ENCODE measurements at places on chromosomes 1 and 21.
A peak's percentile ranks its signal among the peaks of the same experiment; 100 is the strongest.

DNA sequence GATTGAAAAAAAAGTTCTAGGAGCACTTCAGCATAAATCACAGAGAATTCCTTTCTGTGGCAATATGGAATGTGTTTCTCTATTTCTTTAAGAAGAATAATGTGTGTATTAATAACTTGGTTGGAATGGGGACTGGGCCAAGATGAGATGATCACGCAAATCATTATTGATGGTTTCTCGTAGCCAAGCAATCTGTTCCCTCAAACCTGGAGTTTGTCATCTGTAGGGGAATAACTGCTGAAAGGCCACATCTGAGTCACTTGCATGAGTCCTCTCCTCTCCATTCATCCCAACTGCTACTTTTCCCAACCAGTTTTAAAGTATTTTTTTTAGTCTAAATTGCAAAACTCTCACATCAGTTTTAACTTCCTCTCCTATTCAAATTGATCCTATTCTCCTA is 480.4 kb downstream of the PLPP3 start:
- no peak for DNase-seq

GRCh38 chr1:226034482-226034881 is 28.0 kb upstream of the H3-3A start:
- DNase-seq = peak; percentile 94

DNA sequence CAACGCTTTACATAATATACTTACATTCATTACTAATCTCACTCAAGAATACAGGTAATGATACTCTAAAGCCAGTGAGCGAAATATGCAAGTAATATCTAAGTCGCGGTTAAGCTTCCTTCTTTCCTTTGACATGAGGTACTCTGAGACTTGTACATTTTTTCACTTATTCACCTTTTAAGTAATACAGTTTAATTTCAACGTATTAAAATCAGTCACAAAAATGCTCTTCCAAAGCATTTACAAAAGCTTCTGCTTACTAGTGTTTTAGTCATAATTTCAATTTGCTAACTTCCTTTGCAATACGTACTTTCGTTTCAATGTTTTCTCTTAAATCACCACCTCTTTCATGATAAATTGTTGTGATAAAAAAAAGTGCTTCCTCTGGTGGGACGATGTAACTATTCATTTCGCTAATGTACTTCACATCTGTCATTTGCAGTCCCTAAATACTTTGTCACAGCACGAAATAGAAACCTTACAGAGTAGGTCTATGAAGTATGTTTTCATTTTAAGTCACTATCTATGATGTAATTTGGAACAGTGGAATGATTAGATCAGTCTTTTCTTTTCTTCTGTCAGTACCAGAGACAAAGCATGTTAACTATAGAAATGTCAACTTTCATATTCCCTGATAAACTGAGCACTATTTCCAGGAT is 34.0 kb upstream of the ADGRL4 start:
- DNase-seq = no peak

DNA sequence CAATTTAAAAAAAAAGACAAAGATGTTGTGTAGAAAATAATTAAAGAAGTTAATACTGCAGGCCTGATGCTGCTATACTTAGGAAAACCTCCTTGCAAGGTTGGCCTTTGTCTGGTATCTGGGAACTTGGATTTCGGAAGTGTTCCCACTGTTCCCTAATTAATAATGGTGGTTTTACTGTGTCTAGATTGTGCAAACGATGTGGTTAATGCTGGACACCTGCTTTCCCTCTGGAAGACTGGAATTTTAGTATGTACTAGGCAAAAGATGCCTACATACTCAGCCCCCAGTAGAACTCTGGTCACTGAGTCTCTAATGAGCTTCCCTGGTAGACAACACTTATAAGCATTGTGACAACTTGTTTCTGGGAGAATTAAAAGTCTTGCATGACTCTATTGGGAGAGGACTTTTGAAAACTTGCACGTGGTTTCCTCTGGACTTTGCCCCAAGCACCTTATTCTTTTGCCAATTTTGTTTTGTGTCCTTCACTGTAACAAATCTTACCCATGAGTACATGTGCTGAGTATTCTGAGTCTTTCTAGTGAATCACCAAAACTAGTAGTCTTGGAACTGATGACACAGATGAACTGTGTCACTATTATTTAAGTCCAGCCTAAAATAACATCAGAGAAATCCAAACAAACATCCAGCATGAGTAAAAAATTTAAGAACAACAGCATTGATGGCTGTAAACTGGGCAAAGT is 40.4 kb downstream of the LIN9 start:
- no peak for DNase-seq

- DNase-seq = no peak
Measured at GRCh38 chr1:9294910-9295636, 2.4 kb downstream of the SPSB1 start.

GRCh38 chr1:59703226-59703917 is 111.4 kb upstream of the HOOK1 start:
- no peak for DNase-seq

GRCh38 chr1:46041974-46042373 is 90.5 kb downstream of the PIK3R3 start:
- no peak for DNase-seq

DNA sequence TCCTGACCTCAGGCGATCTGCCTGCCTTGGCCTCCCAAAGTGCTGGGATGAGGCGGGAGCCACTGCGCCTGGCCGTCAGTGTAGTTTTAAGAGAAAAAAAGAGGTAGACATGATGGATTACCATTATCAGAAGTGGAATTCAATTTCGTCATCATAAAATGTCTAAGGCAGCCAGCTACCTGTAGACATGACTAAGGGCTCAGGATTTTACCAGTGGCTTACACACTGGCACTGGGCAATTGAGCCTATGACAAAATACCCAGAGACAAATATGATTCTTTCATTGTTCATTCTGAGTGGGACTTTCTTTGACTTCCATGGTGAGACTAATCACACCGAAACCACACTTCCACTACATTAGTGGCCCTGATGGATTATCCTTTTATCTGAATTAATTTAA is 181.5 kb downstream of the GABPA start:
- DNase-seq = no peak

- peak; percentile 34 for DNase-seq
Measured at GRCh38 chr1:161905269-161905884, 118.3 kb downstream of the OLFML2B start.

GRCh38 chr21:31316488-31317169 is 27.4 kb downstream of the TIAM1 start:
- no peak for DNase-seq

GRCh38 chr1:199283794-199284193 is 645.0 kb downstream of the PTPRC start:
- DNase-seq = no peak

DNA sequence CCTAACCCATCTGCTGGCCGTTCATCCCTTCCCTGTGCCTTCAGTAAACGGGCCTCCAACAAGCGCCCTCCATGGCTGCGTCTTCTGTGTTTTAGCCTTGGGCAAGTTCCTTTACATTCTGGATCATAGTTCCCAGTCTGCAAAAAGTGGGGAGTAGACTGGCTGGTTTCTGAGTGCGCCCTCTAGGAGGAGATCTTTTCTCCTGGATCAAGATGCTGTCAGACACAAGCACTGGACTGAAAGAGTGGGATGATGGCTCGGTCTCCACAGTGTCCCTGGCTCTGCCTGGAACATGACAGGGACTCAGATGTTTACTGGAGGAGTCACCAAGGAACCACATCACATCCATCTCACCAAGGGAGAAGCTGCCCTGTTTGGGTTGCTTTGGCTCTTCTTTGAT is 88.8 kb downstream of the PRDM2 start:
- DNase-seq = no peak

- DNase-seq = peak; percentile 98
Measured at GRCh38 chr21:35508139-35508888, 459.2 kb upstream of the RUNX1 start.

DNA sequence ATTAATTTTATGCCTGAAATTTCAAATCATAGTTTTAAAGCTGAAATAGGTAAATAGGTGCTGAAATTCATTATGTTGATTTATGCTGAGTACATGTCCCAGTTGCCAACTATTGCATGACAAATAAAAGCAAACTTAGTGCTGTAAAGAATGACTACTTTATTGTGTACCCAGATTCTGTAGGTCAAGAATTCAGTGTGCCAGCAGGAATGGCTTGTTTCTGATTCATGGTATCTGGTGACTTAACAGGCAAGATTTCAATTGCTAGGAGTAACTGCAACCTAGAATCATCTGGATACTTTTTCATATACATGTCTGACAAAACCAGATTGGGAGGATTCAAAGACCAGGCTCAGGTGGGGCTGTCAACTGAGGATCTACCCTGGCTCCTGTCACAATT is 678.4 kb upstream of the ADAMTS5 start:
- no peak for DNase-seq

DNA sequence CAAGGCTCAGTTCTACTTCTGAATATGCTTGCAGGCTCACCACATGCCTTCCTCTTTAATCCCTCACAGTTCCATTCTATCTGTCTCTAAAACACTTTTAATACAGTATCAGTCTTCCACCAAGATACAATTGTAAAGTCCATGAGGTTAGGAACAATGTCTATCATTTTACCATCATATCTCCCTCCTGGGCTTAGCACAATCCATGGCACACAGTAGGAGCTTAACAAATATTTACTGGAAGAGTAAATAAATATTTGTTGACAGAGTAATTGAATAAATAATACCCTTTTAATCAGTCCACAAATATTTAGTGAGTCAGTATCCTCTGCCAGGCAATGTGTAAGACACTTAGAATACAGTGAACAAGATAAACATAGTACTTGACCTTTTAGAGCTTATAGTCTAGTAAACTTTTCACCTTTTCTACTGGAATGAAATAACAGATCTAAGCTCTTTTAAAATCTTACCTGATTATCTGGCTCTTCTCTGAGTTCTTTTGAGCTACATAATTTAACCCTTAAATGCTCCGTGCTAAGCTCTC is 12.7 kb upstream of the GADD45A start:
- no peak for DNase-seq

DNA sequence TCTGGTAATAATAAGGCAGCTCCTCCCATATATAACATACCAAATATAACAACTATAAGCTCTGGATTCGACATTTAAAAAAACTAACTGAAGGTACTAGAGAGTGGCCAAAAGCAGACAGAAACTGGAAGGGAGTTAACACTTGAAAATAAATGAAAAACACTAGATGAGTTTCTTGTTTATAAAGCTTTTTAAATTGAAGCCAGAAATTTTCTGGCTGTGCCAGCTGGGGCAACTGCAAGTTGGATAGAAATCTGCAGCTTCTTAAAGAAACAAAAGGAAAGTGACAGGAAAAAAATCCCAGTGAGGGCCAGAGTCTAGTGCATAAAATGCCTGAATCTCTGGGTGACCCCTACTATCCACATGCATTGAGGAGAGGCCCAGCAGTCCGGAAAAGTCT is 432.7 kb downstream of the SMYD3 start:
- no peak for DNase-seq

DNA sequence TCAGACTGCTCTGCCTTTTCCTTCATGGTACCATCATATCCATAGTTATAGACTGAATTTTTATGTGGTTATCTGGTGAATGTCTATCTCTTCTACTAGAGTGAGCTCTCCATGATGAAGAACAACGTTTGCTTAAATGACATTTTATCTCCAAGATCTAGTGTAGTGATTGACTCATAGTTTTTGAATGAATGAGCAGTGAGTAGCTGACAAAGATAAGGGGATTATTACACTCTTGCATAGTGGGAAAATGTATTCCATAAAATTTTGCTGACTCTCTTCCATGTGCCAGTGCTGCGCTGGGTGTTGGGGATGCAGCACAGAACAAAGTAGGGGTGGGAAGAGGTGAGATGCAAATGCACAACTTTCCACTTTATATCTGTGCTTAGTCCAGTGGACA is 147.7 kb downstream of the TGFB2 start:
- DNase-seq = no peak

DNA sequence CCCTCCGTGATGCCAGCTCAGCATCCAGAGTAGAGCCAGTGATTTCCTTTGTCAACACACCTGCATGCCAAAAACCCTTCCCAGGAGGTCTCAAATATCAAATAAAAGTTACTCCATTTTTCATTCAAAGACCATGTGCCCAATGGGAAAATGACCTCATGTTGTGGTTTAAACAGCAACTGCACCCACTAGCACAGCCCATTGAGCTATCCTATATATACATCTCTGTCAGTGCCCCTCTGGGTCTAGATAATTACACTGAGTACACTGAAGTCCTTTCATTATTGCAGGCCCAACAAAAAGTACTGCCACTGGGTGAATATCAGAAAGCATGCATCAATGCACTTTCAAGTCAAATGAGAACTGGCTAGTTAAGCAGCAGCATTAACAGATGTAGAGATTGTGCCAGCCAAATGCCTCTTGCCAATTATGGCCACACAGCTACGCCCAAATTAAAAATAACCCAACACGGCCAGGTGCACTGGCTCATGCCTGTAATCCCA is 117.7 kb downstream of the SLC45A1 start:
- DNase-seq = no peak

- peak; percentile 53 for DNase-seq
Measured at GRCh38 chr1:150365941-150366340, 2.0 kb downstream of the RPRD2 start.

DNA sequence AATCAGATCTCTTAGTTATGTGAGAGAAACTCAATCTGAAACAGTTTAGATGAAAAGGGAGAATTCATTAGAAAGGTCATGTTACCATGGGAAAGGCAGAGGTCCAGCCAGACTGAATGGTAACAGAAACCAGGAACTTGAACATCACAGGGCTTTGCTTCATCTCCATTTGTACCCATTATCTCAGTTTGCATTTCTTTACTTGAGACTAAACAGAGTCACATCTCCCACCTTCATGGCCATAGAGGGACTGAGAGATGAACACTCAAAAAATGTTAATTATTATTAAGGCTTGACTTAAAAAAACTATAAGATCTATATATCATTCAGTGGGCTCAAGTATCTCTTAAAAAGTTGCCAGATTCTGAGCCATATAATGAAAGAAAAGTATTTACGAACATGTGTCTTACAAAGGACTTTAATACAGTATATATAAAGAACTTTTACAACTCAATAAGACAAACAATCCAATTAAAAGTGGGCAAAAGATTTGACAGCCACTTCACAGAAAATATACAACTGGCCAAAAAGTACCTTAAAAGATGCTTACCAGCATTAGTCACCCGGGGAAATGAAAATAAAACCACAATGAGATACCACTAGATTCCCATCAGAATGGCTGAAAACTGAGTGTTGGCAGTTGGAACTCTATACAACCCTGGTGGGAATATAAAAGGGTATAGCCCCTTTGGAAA is 13.2 kb downstream of the KYAT3 start:
- DNase-seq = no peak

DNA sequence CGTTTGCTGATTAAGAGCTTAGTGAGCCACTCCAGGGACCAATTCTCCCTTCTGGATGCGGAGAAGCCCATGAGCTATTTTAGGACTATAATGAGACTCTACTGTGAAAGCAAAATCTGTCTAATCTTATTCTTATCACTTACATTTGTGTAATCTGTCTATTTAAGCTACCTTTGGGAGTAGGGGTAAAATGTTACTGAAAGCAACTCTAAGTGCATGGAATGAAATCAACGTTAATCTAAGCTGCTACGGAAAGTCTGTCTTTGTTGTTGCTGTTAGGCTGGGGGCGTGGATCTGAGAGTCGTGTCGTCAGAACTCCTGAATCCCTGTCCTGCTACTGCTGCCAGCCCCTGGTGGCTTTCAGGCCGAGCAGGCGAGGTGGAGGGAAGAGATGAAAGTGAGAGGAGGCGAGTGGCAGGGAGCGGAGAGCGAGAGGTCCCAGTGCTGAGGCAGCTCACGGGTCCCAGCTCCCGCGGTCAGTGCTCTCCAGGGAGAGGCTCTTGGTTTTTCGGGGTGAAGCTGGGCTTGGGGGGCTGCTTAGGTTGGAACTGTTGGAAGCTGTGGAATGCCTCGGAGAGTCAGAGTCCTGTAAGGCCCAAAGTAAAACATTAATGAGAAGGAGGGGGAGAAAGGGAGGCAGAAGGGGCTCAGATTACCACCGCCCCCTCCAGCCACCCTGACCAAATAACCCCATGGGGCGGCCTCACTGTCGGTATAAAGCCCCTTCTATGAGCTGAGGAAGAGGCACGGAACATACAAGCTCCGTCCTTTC is 53.9 kb downstream of the COQ8A start:
- no peak for DNase-seq

Data from NB4 (cell line).